ENCODE measurements at places on chromosomes 3 and 15.

- no peak for DNase-seq
Observed at GRCh38 chr3:99674086-99674789, 35.8 kb downstream of the COL8A1 start.

GRCh38 chr15:33310481-33311311 lies at the start of gene RYR3:
Gene RYR3, plus strand, starts transcription at chr15:33310967. Its CDS starts 79 bp downstream, at chr15:33311046.
- DNase-seq: no peak

- no peak for DNase-seq
Observed at GRCh38 chr3:20558161-20558560, 372.2 kb upstream of the SGO1 start.

DNA sequence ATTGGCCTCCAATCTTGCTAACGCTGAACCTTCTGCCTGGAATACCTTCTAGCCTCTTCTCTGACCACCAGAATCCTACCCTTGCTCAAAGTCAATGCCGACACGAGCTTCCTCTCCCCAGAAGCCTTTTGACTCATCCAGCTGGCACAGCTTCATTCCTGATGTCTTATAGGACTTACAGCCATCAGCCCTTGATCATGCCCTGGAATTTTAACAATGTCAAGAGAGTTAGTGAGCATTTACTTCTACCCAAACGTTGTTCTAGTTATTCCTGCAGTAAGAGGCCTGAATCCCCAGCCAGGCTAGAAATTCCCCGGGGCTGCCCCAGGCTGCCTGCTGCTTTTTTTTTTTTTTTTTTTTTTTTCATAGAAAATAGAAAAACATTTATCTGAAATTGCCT lies 3.9 kb downstream of the CYP1A2 start:
- DNase-seq: no peak

- no peak for DNase-seq
Observed at GRCh38 chr3:55608301-55608937, 121.3 kb upstream of the WNT5A start.

GRCh38 chr15:42084465-42085235 lies 9.7 kb downstream of the PLA2G4D start:
- no peak for DNase-seq

DNA sequence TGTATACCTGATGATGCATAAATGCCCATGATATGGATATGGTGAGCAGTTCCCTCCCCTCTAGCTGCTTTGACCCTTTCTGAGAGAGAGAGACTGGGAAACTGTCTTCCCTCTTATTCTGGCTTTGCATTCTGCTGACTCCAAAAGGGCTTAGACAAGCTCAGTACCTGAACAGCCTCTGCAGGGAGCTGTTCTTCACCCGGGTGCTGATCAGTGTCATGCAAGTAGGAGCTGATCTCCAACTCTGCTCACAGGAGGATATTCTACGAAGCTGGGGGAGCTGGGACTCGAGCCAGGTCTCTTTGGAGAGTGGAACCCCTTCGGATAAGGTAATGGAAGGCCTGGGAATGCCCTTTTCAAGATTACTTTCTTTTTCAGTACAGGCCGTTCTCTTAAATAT lies 237.1 kb downstream of the RYR3 start:
- DNase-seq: no peak

- no peak for DNase-seq
Observed at GRCh38 chr3:3129579-3129978, 2.8 kb downstream of the TRNT1 start.

DNA sequence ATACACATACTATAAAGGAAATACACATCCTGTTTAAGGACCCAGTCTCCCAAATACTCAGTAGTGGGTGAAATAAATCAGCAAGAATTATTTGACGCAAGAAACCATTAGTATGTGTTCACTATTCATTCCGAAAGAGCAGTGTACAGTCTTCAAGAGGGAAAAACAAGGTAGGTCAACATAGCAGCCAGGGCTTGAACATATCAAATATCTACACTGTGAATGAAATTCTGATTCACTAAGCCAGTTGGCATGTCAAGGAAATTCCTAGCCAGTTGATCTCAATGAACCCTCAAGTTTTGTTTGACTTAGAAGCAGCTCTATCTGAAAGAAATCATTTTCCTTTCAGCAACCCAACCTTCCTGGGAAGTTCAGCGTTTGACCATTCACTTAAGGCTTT lies 99.0 kb downstream of the CNTN3 start:
- DNase-seq: no peak

GRCh38 chr3:177490626-177491025 lies 293.3 kb upstream of the TBL1XR1 start:
- no peak for DNase-seq

- DNase-seq: no peak
Observed at GRCh38 chr3:23819599-23820360, 14.0 kb downstream of the UBE2E1 start.

DNA sequence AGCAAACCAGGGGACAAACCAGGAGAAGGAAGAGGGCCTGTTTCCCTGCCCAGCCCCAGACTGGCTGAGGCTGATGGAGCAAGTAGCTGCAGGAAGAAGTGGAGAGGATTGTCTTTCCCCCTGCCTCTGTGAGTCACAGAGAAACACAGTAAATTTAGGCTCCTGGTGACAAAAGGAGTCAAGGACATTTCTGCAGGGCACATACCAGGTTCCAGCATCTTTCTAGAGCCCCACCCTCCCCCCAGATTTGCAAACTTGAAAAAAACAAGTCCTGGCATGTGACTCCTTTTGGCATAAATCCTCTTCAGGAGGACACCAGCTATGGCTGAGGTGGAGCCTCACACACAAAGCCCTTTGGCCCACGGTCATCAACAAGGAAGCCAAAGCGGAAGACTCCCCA lies 17.8 kb downstream of the PLD1 start:
- DNase-seq: no peak

DNA sequence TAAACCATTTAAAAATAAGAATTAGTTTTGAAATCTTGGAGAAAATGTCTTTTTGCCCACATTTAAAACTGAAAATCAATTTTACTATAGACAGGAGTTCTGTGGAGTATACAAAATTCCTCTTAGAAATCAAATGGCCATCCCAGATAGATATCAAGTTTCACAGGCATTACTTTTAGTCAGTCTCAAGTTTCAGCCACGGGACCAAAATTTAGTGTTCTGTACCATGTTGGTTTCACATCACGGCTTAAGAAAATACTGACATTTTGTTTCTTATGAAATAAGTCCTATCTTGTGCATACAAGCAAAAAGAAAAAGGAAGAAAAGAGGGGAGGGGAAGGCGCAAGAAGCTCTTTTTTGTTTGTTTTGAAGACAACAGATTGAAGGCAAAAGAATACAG lies 45.7 kb downstream of the EIF2AK4 start:
- DNase-seq: no peak

- DNase-seq: no peak
Observed at GRCh38 chr3:111324151-111324550, 217.8 kb upstream of the CD96 start.

GRCh38 chr15:71485094-71485693 lies 325.2 kb upstream of the NR2E3 start:
- DNase-seq: no peak
